Activated T-cell treated with anti-CD3 and anti-CD28 coated beads, Interleukin-2, amount 50 U/mL, for 4 hours (primary cell): ENCODE measurements at places on chromosomes 12 and 14.

DNA sequence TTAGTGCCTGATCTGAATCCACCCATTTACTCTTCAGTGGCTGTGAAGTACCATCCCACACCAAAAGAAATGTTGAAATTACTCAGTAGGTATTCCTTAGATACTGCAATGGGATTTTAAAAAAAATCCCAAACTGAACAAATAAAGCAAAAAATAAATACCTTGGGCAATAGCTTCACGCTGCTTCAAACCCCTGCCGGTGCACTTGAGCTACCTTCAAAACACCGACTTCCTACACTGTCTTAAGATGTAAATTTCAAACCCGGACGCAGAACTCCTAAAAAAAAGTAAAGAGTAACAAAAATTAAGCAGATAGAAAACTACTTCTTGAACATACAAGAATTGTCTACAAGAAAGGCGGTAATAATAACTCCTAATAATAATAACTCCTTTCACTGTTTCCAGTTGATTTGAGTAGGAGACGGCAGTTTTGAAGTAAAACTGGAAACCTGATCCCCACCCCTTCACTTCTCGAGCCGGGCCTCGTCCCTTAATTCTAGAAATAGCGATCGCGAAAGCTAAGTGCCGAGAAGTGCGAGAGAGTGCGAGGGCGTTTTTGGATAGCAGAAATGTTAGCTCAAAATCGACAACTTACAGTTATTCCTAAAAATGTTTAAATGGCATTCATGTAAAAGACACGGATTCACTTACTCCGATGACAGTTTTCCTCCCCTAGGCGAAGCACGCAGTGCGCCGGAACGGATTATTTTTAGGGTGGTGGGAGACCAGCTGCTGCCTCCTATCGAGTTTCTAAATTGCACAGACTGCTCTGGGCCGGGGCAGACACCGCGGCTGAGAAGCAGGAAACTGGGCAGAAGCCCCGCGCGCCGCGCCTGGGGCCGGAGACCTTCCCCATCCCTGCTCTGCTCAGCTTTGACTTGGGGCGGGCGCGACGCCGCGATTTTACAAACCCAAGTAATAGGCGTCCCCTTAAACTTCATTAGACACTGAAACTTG, at the start of gene ABCC9:
Gene ABCC9 (minus strand): TSS at position 878 of the 957 bp plus-strand sequence. CDS start 4,752 bp downstream, outside the sequence.
- DNase-seq = no peak

GRCh38 chr12:14948672-14949071, 10.3 kb upstream of the ERP27 start:
- DNase-seq = peak; percentile 51

DNA sequence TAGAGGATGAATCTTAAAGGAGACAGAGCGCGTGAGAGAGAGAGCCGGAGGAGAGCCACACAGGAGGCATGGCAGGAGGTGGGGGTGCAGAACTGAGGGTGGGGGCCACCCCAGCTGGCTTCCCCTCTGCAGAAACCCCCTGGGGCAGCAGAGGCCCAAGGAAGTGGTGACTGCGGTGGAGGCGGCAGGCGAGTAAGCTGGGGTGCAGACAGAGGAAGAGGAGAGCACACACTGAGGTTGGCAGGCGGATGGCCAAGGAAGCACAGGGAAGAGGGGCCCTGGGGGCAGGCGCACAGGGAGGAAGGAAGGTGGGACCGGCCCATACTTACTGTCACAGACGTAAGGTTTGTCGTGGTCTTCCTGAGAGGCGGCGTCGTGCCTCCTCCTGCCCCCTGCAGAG, 179.8 kb downstream of the DPF3 start:
- DNase-seq = peak; percentile 11

DNA sequence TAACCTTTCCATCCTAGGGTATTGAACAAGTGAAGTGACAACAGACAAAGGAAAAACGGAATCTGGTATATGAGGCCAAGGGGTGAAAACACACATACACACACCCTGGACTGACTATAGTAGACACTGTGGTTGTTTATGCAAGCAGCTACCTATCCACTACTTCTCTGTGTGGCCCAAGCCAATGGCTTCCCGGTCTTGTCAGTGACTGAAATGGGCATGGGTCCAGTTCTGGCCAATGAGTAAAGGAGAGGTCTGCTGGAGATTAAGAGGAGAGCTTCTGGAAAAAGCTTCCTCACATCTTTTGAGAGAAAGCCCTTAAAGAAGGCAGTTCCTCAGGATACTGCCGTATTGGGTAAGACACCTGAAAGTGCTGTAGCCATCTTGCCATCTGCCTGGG, 19.3 kb downstream of the MBIP start:
- DNase-seq = no peak

- no peak for DNase-seq
Observed at GRCh38 chr12:66956300-66956699, 277.4 kb upstream of the GRIP1 start.

DNA sequence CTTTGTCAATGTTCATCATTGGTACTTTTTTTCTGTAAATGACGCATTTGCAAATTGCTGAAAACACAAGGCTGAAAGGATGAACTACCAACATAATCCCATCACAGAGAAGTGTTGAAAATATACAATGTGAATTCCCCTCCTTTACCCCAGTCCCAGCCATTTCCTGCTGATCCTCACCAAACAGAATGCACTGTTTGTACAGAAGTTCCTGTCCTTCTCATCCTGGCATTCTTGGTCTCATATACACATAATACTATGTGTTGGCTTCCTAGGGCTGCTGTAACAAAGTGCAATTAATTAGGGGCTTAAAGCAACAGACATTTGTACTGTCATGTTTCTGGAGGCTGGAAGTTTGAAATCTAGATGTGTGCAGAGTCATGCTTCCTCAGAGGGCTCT, 836.2 kb upstream of the MGAT4C start:
- DNase-seq = no peak

DNA sequence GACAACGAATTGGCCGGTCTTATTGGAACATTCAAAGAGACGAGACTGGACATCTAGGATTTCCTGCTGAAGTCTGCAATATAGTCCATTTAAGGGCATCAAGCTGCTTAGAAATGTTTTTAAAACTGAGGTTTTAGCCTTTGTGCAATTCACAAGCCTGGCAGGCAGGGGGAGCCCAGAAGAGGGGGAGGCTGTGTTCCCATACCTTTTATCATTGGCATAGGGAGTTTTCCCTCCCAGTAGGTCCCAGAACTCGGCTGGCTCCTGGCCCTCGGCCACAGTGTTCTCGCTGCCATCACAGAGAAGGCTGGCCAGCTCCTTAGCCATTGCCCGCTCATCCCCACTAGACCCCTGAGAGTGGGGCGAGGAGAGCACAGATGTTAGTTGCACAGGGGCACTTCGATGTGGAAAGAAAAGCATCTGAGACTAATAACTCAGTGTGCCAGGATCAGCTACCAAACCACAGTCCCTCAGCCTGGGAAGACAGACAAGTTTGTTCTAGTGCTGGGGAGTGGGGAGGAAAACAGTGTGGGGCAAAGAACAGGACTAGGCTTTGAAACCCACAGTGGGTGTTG, 15.1 kb downstream of the AVIL start:
- peak; percentile 18 for DNase-seq

DNA sequence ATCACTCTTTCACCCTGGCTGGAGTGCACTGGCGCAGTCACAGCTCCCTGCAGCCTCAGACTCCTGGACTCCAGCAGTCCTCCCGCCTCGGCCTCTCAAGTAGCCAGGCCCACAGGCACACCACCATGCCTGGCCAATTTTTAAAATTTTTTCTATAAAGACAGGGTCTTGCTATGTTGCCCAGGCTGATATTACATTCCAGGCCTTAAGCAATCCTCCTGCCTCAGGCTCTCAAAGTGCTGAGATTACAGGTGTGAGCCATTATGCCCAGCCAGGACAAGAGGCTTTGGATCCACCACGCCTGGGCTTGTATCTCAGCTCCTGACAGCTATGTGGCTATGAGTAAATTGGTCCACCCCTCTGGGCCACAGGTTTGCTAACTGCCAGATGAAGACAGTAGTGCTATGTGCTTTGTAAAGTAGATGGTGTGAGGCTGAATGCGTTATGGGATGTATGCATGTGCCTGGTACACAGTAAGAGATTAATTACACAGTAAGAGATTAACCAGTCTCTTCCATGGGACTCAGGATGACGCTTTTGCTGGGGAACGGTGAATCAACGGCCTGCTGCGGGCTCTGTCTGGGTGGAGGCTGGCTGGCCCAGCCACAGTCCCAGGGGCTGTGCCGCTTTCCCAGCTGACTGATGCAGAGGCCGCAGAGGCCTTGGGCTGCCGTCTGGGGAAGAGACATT, 53.3 kb upstream of the NCOR2 start:
- DNase-seq = no peak

GRCh38 chr14:102315121-102315520, 4.4 kb upstream of the ZNF839 start:
- DNase-seq = no peak
